ENCODE measurements at places on chromosomes 4 and X.

DNA sequence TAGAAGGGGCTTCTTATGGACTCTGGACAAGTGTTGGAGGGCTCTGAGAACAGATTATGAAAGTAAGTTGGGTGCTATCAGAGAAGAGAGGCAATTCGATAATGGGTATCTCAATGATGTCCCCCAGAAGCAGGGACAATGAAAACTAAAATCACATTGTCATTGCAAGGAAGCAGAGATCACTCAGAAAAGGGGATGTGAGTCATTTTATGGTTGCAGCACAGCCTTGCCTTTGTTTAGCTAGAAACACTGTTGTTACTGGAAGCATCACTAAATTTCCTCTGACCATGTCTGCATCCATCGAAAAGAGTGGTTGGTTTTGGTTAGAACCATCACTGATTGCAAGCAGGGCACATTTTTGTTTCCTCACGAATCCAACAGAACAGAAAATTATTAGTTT is 246.8 kb upstream of the NWD2 start:
- no peak for DNase-seq

DNA sequence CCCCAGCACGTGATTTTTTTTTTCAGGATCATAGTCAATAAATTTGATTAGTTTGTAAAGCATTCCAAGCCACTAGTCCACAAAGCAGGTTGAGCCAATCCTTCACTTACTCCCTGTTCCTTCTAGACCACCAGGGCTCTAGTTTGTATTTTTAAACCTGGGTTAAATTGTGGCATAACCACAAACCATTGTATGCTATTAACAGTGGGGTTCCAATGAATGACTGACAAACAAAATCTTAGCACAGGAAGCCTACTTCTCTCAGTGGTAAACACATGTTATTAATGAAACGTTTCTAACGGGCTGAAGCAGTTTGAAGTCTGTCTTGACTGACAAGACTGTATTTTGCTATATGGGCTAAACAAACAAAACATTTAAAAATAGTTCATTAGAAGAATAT is 48.6 kb upstream of the GYPA start:
- no peak for DNase-seq

DNA sequence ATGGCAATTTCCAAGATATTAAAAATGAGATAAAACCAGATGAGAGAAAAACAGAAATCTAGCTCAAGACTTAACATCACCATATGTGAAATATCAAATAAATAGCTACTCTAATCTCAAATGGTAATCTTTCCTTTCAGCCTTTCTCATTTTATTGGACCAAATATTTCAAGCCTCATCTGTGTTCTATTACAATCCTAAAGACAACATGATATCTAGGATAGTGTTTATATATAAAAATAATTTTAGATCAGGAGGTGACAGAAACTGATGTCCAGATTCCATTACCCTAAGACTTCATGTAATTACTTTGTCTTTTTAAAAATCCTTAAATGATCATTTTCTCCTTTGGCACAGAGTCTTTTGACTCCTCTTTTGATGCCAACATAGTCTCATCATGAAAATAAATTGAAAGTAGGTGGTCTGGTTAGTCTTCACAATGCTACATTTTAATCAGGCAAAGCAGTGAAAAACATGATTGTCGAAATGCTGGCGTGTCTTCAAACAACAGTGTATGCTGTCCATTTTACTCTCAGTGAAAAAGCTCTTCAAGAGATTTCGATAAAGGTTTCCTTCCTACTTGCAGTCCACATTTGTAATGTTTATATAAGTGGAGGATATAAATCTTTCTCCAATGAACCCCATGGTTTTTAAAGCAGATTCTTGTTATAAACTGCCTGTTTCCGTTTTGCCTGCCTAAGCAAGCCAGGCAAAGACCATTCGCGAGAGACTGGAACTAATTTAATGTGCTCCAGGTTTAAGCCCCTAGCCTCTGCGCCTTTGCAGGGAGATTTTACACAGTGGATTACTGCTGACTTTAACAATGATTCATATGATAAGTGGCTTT is 169.8 kb downstream of the SCFD2 start:
- DNase-seq = no peak

DNA sequence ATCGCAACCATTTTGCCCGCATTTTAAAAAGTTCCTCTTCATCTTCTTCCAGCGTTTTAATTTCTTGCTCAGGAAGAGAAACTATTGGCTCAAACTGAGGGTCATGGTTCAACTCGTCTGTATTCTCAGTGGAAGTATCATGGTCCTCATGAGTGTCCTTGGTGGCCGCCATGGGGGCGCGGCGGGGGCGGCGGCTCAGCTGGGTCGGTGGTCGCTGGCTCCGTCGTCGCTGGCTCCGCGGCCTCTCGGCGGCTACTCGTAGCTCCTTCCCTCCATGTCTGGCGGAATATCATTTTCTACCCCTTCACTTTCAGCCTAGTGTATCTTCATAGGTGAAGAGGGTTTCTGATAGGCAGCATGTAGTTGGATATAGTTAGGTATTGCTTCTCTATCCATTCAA is 492.0 kb upstream of the MAGEB18 start:
- no peak for DNase-seq

- no peak for DNase-seq
These were observed 67.8 kb downstream of the ZNF674 start for GRCh38 chrX:46477435-46477834.

GRCh38 chr4:148238086-148238485 is 204.1 kb downstream of the NR3C2 start:
- DNase-seq = no peak

GRCh38 chr4:63757929-63758328 is 651.3 kb downstream of the TECRL start:
- no peak for DNase-seq

DNA sequence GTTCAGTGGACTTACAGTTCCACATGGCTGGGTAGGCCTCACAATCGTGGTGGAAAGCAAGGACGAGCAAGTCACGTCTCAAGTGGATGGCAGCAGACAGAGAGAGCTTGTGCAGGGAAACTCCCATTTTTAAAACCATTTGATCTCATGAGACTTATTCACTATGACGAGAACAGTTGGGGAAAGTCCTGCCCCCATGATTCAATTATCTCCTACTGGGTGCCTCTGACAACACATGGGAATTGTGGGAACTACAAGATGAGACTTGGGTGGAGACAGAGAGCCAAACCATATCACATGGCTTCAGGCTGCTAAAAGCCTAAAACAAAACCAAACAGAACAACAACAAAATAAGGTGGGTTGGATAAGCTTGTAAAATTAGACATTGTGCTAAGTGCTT is 194.4 kb upstream of the CPEB2 start:
- DNase-seq = no peak

DNA sequence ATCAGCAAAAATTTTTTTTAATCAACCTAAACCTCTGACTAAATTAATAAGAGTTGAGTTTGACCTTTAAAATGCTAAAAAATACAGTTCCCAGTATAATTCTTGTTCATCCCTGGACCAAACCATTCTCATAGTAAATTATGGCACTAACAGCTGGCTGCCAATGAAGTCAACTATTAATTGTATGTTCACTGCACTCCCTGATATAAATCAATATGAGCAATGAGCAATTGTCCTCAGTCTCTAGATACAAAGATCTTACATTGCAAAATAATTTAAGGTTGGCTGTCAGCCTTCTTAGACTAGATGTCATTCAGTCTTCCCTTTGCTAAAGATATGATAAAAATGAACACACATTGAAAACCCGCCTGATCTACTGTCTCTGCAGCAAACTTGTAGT is 39.3 kb downstream of the NKX6-1 start:
- no peak for DNase-seq

DNA sequence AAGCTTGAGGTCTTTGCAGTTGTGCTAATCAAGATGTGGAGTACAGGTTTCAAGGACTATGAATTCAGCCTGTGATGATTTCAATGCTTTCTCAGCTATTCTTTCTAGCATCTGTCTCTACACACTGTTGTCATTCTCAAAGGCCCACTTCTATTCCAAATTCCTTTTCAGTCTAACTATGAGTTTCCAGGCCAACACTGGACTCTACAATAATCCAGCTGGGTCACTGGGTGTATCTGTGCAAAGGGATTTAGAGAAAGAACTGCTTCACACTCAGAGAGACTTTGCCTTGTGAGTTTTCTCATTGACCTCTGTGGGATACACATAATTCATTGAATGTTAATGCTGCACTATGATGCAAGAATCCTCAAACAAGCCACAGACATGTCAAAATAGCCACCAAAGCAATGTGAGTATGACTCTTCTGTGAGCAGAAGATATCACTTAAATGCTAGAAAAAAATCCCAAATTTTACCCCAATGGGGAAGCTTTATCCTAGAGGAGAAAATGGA is 171.8 kb upstream of the CLNK start:
- DNase-seq = no peak
